Heart right ventricle (tissue), 16 donors: ENCODE measurements at places on chromosomes 1 and 21. TPM values are rescaled to one million over a fixed set of nuclear protein-coding genes. Genes with fewer than 3 reads are reported as not detected.

- H3K36me3 ChIP-seq: peaks cover 14% of the 10 kb centered on the region
- H3K27me3 ChIP-seq: no peaks in the 10 kb centered on the region
- no peak overlapping the region for H3K4me3 ChIP-seq
- no peak for DNase-seq
- peaks cover 19% of the 10 kb centered on the region for H3K4me1 ChIP-seq
These were observed 14.5 kb downstream of the SLC25A33 start for GRCh38 chr1:9553736-9554144.

- no peak overlapping the region for H3K27ac ChIP-seq
- H3K36me3 ChIP-seq: no peaks in the 10 kb centered on the region
- no peaks in the 10 kb centered on the region for H3K27me3 ChIP-seq
These were observed 14.7 kb downstream of the CLSTN1 start for GRCh38 chr1:9809100-9809510.

DNA sequence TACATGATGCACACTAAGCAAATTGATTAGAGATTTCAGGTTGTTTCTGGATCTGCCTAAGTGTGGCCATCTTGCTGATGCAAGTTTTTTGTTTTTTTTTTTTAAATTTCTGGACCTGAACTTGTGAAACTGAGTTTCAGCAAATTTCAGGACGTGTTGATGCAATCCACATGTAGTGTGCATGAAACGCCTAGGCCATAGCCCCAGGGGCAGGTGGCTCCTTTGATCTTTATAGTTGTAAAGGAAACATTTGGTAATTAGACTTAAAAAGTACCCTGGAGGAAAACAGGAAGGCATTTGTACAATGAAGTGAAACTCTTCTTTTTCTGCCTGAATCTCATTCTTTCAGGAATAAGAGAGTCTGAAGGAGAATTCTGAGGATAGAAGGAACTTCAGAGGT lies 162.2 kb upstream of the LHX8 start:
- H3K27me3 ChIP-seq: no peaks in the 10 kb centered on the region
- no peaks in the 10 kb centered on the region for H3K4me1 ChIP-seq
- no peak for DNase-seq
- no peak overlapping the region for H3K4me3 ChIP-seq
- no peaks in the 10 kb centered on the region for H3K36me3 ChIP-seq

DNA sequence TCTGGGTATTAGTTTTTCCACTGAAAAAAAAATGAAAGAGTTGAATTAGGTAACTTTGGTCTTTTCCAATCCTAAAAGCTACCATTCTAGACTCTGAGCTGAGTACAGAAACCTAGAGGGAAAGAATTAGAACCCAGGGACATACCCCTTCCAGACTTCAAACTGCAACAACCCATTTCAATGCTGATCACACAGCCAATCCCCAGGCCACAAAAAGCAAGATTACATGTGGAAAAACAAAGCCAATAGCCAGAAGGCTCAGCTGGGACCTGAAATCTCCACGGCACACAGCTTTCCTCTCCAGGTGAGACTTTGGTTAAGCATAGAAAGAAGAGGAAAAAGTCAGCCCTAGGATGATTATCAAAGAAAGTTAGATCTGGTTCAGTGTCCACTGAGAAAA lies 88.8 kb downstream of the JAK1 start:
- peaks cover 57% of the 10 kb centered on the region for H3K4me1 ChIP-seq
- peaks cover 21% of the 10 kb centered on the region for H3K36me3 ChIP-seq
- H3K27me3 ChIP-seq: no peaks in the 10 kb centered on the region

DNA sequence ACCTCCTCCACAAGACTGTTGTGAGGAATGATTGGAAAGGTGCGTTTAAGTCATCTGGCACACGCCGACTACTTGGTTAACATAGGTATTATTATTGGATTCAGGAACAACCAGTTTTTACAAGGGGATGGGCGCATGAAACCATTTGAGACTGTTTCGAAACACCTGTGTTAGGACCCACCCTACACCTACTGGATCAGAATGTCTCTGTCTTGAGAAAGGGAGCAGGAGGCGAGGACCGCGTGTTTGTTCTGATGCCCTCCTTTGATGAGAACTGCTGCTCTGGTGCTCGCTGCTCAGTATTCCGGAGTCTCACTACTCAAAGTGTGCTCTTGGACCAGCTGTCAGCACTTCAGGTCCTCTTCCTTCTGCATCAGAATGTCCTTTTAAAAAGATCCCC lies 7.3 kb downstream of the H6PD start:
- no peak overlapping the region for H3K4me3 ChIP-seq
- no peak for DNase-seq
- peaks cover 83% of the 10 kb centered on the region for H3K4me1 ChIP-seq

- H3K27ac ChIP-seq: no peak overlapping the region
- no peak for DNase-seq
- no peaks in the 10 kb centered on the region for H3K4me1 ChIP-seq
- H3K36me3 ChIP-seq: no peaks in the 10 kb centered on the region
- H3K27me3 ChIP-seq: no peaks in the 10 kb centered on the region
- no peak overlapping the region for H3K4me3 ChIP-seq
These were observed 172.5 kb downstream of the TRABD2B start for GRCh38 chr1:47824716-47825115.

DNA sequence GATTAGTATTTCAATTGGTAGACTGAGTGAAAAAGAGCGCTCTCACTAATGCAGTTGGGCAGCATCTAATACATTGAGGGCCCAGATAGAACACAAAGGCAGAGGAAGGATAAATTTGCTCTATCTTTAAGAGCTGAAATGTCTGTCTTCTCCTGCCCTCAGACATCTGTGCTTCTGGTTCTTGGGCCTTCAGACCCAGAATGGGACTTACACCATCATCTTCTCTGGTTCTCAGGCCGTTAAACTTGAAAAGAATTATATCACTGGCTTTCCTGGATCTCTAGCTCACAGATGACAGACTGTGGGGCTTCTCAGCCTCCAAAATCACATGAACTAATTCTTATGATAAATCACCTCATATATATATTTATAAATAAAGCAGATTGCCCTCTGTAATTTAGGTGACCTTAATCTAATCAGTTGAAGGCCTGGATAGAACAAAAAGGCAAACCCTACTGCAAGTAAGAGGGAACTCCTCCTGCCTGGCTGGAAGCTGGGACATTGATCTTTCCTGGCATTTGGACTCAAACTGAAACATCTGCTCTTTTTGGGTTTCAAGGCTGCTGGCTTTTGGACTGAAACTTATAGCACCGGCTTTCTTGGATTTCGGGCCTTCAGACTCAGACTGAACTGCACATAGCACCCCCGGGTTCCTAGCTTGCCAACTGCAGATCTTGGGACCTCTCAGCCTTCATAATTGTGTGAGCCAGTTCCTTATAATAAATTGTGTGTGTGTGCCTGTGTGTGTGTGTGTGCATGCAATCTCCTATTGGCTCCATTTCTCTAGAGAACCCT lies 390.4 kb upstream of the PLXNA2 start:
- no peak overlapping the region for H3K4me3 ChIP-seq
- H3K4me1 ChIP-seq: no peaks in the 10 kb centered on the region
- no peak for DNase-seq
- no peak overlapping the region for H3K27ac ChIP-seq
- no peaks in the 10 kb centered on the region for H3K27me3 ChIP-seq
- H3K36me3 ChIP-seq: no peaks in the 10 kb centered on the region

GRCh38 chr1:77636864-77637263 lies 45.6 kb downstream of the ZZZ3 start:
- H3K27ac ChIP-seq: no peak overlapping the region
- H3K36me3 ChIP-seq: peaks cover 31% of the 10 kb centered on the region
- no peak for DNase-seq
- H3K4me3 ChIP-seq: no peak overlapping the region

- no peak overlapping the region for H3K4me3 ChIP-seq
- H3K27me3 ChIP-seq: no peaks in the 10 kb centered on the region
These were observed 2.9 kb downstream of the TATDN3 start for GRCh38 chr1:212794561-212795014.

- H3K36me3 ChIP-seq: no peaks in the 10 kb centered on the region
- H3K27ac ChIP-seq: no peak overlapping the region
- no peak overlapping the region for H3K4me3 ChIP-seq
- DNase-seq: no peak
These were observed 5.4 kb downstream of the HSD11B1 start for GRCh38 chr1:209710093-209710492.

DNA sequence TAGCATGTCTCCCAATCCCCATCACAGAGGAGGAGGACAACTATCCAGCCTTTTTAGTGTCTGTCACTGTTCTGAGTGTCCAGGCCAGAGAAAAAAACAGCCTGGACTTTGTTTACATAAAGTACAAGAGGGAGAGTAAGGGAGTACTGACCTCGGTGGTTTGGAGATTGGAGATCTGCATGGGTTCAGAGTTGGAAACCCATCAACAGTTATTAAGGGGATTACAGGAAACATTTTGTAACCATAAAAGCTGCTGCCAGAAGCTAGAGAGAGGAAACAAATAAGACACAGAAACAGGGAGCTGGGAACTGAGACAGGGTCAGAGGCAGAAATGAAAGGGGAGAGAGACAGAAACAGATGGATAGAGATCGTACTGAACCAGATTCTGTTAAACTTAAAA lies 131.5 kb upstream of the CTTNBP2NL start:
- H3K27me3 ChIP-seq: no peaks in the 10 kb centered on the region
- no peak overlapping the region for H3K4me3 ChIP-seq
- DNase-seq: peak; percentile 14
- H3K4me1 ChIP-seq: peaks cover 54% of the 10 kb centered on the region

DNA sequence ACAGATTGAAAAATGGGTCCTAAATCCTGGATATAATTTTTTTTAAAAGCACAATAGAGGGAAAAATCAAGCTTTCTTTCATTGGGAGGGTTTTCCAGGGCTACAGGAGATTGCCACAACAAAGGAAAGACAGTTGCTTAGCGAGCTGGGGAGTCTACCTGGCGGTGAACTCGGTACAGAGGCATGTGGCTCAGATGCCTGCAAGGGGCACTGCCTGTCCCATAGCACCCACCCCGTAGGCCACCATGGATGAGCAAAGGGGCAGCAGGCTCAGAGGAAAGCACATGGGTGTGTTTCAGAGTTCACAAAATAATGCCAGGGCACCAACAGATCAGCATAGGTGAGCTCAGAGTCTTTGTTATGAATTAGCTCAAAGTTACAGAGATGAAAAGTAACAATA lies 79.5 kb downstream of the PCNX2 start:
- no peak for DNase-seq
- H3K4me3 ChIP-seq: no peak overlapping the region
- H3K27ac ChIP-seq: no peak overlapping the region
- no peaks in the 10 kb centered on the region for H3K4me1 ChIP-seq

- no peaks in the 10 kb centered on the region for H3K36me3 ChIP-seq
- no peak for DNase-seq
- H3K4me1 ChIP-seq: peaks cover 32% of the 10 kb centered on the region
- H3K4me3 ChIP-seq: no peak overlapping the region
- H3K27ac ChIP-seq: peak overlapping the region; percentile 50
These were observed 15.7 kb downstream of the TFF3 start for GRCh38 chr21:42299324-42300044.

DNA sequence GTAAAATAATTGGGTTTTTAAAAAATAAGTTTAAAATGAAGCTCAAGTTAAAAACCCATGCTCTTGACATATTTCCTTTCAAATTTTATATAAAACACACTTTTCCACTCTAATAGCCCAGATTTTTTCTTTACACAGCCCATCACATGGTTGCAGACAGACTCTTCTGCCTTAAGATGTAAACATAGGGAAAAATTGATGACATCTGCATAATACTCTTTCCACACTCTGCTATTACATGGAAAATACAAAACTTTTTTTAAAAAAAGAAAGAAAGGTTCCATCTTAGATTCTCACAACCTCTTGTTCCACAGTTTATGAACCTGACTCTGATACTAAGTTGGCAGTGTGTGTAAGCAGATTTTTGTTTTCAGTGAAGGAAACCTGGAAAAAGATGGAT lies 120.8 kb upstream of the ZNF648 start:
- peaks cover 3% of the 10 kb centered on the region for H3K27me3 ChIP-seq
- no peak for DNase-seq
- H3K27ac ChIP-seq: no peak overlapping the region
- no peaks in the 10 kb centered on the region for H3K36me3 ChIP-seq
- no peaks in the 10 kb centered on the region for H3K4me1 ChIP-seq

GRCh38 chr1:163730411-163730821 lies 408.7 kb downstream of the NUF2 start:
- peak; percentile 15 for DNase-seq
- H3K27ac ChIP-seq: no peak overlapping the region
- H3K27me3 ChIP-seq: no peaks in the 10 kb centered on the region
- H3K4me3 ChIP-seq: no peak overlapping the region
- H3K36me3 ChIP-seq: no peaks in the 10 kb centered on the region
- H3K4me1 ChIP-seq: no peaks in the 10 kb centered on the region

DNA sequence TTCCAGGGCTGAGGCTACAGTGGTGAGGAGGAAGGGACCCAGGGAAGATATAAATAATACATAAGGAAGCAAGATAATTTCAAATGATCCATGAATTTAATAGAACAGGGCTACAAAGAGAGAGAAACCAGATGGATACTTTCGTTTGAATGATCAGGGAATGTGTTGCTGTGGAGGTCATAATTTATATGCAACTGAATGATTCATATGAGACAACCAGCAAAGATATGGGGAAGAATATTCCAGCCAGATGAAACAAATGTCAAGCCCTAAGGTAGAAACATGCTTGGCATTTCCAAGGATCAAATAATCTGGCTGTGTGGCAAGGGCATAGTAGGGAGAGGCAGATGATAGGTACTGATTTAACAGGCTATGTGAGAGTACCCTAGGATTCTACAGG lies 84.8 kb upstream of the ZC3H11B start:
- no peak overlapping the region for H3K4me3 ChIP-seq
- no peak for DNase-seq
- H3K4me1 ChIP-seq: peaks cover 5% of the 10 kb centered on the region
- no peaks in the 10 kb centered on the region for H3K36me3 ChIP-seq

GRCh38 chr1:157496121-157496526 lies 56.2 kb downstream of the FCRL5 start:
- no peak overlapping the region for H3K27ac ChIP-seq
- H3K36me3 ChIP-seq: no peaks in the 10 kb centered on the region
- H3K4me3 ChIP-seq: no peak overlapping the region
- H3K27me3 ChIP-seq: peaks cover 6% of the 10 kb centered on the region
- DNase-seq: no peak
- no peaks in the 10 kb centered on the region for H3K4me1 ChIP-seq

Gene LY9
- not detected for total RNA-seq

Gene TSSK3
- 1.6 TPM for total RNA-seq

Gene LMX1A
- total RNA-seq: not detected

Gene OR2AK2
- not detected for total RNA-seq

Gene SPRR1A
- not detected for total RNA-seq

Gene TPR
- total RNA-seq: 64.1 TPM
